ENCODE measurements at places on chromosomes 2 and 18. TPM values are rescaled to one million over a fixed set of nuclear protein-coding genes. Genes with fewer than 3 reads are reported as not detected.

The TMEM247 gene
- not detected for total RNA-seq

The IL1R2 gene
- 0.76 TPM for total RNA-seq

The GNAL gene
- total RNA-seq: 0.51 TPM

The MRO gene
- total RNA-seq: not detected

The SATB2 gene
- total RNA-seq: 0.26 TPM

The ZNF385B gene
- not detected for total RNA-seq

The COA5 gene
- 18.0 TPM for total RNA-seq

The POTEC gene
- total RNA-seq: not detected

The SPRED2 gene
- total RNA-seq: 3.0 TPM
